ENCODE measurements at places on chromosomes 16 and 17.

GRCh38 chr16:21590287-21590686, 9.1 kb upstream of the METTL9 start:
- DNase-seq, result no peak

GRCh38 chr16:6888531-6888930, 444.1 kb upstream of the RBFOX1 start:
- DNase-seq, result no peak

DNA sequence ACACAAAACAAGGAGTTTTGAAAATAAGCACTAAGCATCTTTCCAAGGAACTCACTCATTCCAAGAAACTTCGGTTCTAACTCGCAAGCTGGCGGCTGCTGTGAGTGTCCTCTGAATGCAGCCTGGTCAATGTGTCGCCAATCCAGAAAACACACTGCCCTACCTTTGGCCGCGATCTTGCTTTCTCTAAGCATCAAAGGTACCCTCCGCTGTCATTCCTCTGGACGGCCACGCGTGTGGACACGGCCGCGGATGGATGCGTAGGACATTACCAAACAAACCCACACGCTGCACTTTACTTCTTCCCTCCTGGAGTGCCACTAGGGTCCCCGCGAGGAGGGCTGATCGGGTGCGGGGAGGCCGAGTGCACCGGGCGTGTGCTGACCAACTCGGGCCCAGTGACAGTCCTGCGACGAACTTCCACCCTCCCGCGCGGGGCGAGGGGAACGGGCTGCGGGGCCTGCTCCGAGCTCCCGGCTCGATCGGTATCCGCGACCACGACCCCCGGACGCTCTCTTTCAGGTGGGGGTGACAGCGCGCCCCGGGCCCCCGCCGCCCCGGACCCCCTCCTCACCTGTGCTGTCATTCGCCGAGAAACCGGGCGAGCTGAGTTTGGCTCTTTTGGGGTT, 1.1 kb downstream of the CREBBP start:
- DNase-seq, result no peak

GRCh38 chr17:57124053-57124452, 39.0 kb downstream of the AKAP1 start:
- DNase-seq, result no peak

DNA sequence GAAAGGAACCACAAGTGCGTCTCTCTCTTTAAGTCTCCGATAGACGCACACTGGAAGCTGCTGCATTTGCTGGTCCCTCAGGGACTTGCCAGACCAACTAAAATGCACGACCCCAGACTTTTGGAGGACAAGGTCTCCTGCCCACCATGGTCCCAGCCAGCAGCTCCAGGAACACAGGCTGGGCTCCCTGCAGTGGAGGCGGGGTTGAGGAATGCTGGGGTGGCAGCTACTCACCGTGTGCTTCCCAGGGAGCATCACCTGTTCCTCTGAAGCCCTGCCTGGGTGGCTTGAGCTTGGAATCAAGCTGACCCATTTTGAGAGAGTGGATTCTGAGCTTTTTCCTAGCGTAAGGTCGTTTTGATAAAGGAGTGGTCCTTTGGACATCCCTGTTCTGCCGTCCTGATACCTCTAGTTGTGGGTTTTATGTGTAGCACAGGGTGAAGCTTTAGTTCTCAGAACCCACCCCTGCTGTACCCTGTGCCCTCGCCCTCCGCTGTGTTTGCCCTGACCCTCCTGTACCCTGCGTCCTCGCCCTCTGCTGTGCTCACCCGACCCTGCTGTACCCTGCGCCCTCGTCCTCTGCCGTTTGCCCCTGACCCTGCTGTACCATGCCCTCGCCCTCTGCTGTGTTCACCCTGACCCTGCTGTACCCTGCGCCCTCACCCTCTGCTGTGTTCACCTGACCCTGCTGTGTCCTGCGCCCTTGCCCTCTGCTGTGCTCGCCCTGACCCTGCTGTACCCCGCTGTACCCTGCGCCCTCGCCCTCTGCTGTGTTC, 11.0 kb downstream of the ZNF276 start:
- DNase-seq, result no peak

GRCh38 chr17:40605306-40605705, 40.0 kb upstream of the CCR7 start:
- no peak for DNase-seq

DNA sequence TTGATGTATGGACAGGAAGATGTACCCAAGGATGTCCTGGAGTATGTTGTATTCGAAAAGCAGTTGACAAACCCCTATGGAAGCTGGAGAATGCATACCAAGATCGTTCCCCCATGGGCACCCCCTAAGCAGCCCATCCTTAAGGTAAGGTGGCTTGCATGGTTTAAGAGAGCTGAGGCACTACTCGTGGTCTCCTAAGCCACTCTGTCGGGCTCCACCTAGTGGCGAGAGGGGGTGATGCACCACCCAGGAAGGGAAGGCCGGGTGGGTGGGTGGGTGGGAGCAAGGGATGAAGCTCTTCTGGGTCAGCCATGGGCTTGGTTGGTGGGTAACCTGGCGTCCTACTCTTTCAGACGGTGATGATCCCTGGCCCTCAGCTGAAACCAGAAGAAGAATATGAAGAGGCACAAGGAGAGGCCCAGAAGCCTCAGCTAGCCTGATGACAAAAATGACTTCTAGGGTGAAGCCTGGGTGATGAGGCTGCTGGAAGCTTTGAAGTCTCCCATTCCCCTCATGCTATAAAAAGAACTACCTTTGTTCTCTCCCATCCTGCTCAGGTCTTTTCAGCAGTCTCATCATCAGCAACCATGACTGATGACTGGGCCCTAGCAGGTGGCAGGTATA, 21.5 kb downstream of the GPR179 start:
- DNase-seq, result no peak

GRCh38 chr17:82592767-82593589, 55.3 kb downstream of the WDR45B start:
- DNase-seq, result peak; percentile 61

- DNase-seq, result no peak
Observed at GRCh38 chr16:70294385-70295025, 4.5 kb upstream of the DDX19B start.

GRCh38 chr17:9368631-9369030, 207.0 kb downstream of the STX8 start:
- no peak for DNase-seq

DNA sequence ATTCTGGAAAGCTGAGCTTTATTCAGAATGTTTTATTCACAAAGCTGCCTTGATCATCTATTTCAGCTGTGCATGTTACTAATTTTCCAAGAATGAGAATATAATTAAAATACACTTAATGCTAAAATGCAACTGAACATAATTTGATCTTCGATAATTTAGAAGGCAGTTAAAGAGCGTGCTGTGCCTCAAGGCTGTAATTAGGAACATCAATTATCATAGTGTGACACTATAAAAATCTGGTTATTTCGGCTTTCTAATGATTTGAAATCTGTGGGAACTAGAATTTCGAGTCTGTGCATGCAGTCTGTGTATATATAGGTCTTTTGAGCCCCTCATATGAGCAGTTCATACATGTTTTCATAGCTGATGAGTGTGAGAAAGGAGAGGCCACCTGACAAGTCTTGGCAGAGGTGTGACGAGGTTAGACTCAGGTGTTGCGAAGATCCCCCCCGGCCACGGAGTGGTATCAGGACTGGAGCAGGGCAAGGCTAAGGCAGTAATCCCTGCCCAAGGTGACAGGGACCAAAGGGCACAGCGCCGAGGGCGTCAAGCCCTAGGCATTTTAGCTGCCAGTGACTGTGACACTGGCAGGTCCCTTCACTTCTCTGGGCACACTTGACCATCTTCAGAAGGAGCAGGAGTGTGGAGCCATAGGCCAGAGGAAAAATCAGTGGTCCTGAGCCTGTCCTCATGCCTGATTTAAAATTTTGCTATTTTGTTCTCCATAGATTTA, 328.5 kb downstream of the SNX29 start:
- no peak for DNase-seq

DNA sequence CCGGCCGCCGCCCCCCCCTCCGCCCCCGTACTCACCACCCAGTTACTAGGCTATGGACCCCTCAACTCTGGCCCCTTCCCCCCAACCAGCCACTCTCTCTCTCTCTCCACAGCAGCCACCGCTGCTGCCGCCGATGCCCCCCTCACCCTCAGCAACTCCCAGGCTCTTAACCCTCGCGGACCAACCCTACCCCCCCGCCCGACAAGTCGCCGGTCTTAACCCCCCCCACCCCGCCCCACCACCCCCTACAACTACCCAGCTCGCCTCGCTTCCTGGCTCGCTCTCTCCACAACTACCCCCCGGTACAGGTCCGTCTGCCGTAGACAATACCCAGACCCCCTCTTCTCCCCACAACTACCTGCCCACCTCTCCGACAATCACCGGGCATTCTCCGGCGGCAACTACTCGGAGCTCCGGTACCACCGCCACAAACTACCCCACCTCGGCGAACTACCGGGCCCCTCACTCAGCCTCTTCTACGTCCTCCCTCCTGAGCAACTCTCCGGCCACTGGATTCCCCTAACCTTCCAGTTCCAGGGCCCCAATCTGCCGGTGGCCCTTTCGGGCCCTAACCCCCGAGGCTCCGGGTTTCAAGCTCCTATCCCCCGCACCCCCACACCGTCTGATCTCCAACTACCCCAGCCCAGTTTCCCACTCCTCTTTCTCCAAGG, 702 bp downstream of the PHF23 start:
- DNase-seq, result no peak

- no peak for DNase-seq
Observed at GRCh38 chr17:74962622-74963394, 9.8 kb downstream of the HID1 start.

GRCh38 chr16:66175058-66175457, 191.4 kb upstream of the CDH5 start:
- DNase-seq, result no peak

DNA sequence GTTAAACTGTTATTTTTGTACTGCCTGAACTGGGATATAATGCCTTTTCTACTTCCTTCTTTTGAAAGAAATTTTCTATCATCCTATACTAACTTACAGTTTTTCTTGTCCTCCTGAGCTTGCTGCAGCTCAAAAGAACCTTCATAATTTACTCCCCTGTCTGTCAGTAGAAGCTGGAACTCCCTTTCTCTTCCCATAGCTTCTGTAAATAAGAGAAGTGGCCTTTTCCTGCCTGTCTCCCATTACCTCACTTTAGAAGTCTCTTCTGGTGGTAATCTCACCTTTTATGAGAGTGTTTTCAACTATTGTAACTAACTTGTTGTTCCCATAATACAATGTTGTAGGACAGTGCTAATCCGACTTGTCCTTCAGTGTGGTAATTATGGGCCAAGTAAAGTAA, 246.7 kb upstream of the TBX2 start:
- DNase-seq, result no peak

GRCh38 chr16:2985893-2986355, 5.7 kb upstream of the PKMYT1 start:
- no peak for DNase-seq

DNA sequence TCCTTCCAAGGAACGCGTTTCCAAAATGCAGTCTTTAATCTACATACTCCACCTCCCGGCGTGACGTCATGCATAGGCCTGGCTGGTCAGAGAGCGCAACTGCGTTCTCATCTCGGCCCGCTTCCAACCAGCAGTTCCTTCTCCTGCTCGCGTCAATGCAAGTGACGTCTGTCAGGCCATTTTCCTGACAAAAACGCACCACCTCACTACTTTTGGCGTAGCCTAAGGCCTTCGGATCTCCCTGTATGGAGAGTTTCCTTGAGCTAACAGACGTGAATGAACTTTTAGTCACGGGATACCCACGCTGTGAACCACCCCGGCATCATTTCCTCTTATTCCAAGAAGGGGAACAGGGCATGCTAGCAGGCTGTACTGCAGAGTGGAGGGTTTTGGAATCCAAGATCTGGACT, 25.0 kb downstream of the TEX14 start:
- DNase-seq, result peak; percentile 22

All from right renal pelvis (tissue), 4 donors.